Mammary epithelial cell (primary cell): ENCODE measurements at places on chromosomes 6 and 20. TPM values are rescaled to one million over a fixed set of nuclear protein-coding genes. Genes with fewer than 3 reads are reported as not detected.

DNA sequence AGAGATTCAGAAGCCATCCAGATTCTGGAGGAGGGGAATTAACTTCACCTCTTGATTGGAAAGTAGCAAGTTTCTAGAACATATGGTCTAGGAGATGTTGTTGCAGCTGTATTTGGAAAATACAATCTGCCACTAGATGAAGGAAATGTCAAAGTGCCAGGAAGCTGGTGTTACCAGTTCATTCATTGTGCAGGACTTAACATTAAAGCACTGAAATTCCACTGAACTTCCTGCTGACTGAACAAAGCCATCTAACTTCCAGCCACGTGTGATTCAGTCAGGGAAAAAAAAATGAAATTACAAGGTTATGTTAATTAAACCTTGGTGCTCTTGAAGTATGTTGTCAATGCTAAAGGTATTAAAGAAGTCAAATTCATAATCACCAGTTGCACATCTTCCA, 321.5 kb upstream of the SASH1 start:
- DNase-seq: no peak

DNA sequence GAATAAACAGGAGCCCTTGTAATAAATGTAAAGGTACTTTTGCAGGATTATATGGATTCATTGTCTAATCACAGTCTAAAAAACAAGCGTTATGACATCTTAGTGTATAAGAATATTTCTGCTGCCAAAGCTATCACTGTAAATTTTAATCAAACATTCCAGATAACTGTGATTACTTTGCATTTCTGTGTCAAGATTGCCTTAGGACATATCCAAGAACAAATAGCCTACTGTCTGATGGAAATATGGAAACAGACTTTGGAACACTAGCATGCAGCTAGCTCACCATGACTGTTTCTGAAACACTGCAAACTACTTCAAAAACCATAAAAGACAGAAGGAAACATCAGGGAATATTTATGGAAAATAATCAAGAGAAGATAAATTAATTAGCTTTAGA, 248.7 kb upstream of the ASCC3 start:
- DNase-seq: no peak

Gene C20orf141
- not detected in 2 replicates for total RNA-seq

DNA sequence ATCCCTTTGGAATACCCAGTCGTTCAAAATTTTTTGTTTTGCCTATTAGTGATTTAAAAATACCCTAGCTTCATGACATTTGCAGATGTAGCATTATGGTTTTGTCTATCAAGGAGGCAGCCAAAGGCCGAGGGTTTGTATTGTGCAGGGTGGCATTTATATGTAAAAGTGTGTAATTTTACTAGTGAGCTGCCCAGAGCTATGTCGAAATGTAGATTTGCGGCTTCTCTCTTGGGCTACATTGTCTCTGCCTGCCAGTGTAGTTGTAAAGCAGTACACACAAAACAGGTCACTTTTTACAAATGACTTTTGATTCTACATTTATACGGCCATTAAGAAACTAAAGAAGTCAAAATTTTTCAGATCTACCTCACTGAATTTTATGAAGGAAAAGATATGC, 87.7 kb downstream of the TSHZ2 start:
- DNase-seq: no peak

Gene BANF2
- total RNA-seq: not detected in 2 replicates

- peak; percentile 50 for DNase-seq
Measured at GRCh38 chr6:35663447-35664235, 25.1 kb downstream of the FKBP5 start.

- DNase-seq: no peak
Measured at GRCh38 chr6:63492476-63492875, 79.8 kb upstream of the LOC128125822 start.
